ENCODE measurements at places on chromosomes 5 and 9.

GRCh38 chr5:150394131-150394530 is 18.6 kb downstream of the CD74 start:
- no peak for DNase-seq

DNA sequence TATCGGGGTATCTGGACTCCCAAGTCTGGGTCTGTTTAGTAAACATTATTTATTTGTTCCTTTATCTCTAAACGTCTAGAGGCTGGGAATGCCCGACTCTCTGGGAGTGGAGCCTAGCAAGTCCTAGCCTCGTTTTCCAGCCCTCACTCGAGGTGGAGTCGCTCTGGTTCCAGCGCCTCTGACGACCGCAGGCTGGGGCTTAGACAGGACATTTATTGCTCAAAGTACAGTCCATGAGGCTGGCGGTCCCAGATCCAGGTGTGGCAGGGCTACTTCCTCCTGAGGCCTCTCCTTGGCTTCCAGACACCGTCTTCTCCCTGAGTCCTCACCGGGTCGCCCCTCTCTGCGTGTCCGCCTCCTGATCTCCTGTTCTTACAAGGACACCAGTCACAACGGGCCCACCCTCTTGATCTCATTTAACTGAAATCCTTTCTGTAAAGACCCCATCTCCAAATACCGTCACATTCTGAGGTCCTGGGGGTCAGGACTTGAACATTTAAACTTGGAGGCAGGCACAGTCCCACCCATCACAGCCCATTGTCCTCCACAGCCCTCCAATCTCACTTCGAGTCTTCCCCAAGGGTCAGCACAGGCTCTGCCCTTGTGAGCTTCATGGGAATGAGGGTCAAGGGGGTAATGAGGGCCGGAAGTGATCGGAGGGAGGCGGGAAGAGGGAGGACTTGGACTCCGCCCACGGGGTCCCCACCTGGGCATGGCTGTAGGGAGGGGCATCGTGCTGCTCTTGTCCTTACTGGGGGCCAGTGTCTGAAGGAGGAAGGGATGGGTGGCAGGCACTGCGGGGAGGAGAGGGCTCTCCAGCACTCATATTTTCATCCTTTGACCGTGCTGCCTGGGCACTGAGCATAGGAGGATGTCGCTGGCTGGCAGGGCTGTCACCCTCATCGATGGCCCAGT is 12.2 kb upstream of the CLPTM1L start:
- DNase-seq, result no peak

DNA sequence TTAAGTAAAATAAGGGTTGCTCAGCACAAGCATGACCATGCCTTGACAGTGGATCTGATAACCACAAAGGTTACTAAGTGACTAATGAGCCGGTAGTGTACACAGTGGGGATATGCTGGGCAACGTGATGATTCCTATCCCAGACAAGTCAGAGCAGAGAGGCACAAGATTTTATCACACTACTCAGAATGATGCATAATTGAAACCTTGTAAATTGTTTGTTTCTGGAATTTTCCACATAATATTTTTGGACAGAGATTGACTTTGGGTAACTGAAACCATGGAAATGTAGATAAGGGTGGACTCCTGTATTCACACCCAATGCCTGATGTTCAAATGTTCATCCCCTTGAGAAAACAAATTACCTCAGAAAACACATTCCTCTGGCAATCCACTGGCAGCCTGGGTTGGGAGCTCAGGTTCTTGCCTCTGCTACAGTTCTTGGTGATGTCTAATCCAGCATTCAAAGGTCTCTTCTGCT is 16.2 kb upstream of the ERAP1 start:
- DNase-seq, result no peak

DNA sequence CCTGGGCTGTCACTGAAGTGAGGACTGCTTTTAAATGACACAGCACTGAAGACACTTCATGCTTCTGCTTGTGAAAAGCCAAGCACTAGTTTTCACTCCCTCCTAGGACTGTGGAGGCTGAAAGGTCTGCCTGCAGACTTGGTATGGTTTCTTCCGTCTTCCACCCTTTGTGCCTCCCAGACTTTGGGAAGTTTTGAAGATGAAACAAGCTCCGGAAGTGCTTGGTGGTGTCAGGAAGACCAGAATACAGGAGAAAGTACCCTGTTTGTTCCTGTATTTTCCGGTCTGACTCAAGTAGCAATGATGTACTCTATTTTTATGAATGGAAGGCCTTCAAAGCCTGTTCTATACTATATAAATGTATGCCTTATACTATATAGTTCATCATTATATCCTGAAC is 222.7 kb downstream of the PDZD2 start:
- no peak for DNase-seq

DNA sequence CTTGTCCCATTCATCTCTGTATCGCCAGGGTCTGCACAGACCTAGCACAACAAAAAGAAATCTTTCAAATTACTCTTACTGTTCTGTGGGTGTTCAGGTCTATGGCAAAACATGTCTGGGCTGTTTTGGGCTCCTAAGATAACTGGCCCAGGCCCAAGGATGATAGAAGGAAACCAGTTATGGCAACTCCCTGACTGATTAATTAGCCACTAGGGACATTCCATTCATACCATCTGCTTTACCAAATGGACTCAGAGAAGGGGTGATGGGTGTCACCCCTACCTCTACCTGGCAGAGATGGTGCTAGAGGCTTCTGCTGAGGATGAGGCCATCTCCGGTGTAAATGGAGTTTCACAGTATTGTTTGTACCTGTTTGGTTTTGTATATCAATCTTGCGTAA is 1.9 kb downstream of the SLC31A2 start:
- DNase-seq, result no peak

GRCh38 chr5:170361116-170361515 is 28.1 kb downstream of the KCNMB1 start:
- no peak for DNase-seq

GRCh38 chr5:20656262-20656661 is 668.3 kb upstream of the CDH18 start:
- DNase-seq, result no peak

DNA sequence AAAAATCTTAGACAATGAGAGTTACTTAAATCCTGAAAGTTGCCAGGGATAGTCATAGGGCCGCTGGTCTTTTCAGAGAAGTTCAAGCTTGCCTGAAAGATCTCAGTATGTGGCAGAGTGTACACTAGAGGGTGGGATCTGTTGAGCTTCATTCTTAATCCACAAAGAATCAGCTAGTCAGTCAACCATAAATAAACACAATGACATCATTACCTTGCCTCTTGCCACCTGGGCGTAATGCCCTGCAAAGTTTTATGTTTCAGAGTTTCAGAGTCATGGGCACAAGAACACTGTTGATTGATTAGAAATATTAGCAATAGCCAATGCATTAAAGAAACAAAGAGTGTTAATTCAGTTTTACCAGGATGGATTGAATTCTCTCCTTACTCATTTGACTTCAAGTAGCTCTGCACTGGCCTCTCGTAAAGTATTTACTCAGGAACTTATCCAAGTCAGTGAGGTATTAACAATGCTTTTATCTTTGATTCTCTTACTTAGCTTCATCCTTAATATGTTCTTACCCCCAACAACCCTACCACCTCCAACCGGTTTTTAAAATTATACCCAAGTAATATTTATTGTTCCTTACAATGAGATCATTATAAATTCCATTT is 14.3 kb upstream of the ANXA1 start:
- DNase-seq, result no peak

DNA sequence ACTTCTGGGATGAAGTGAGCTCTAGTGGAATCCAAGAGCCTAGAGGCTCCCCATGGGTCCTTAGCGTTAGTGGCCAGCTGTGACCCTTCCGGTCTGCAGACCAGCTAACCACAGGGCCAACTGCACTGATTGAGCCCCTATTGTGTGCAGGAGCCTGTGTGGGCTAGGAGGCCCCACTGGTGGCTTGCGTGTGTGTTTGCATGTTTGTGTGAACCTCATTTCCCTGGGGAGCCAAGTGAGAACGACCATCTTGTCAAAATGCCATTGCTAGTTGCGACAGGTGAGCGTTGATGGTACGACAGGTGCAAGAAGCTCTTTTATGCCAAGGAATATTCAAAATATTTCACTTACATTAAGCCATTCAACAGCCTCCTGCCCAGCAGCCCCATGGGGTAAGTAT is 44.1 kb upstream of the ANKRD33B start:
- peak; percentile 49 for DNase-seq

DNA sequence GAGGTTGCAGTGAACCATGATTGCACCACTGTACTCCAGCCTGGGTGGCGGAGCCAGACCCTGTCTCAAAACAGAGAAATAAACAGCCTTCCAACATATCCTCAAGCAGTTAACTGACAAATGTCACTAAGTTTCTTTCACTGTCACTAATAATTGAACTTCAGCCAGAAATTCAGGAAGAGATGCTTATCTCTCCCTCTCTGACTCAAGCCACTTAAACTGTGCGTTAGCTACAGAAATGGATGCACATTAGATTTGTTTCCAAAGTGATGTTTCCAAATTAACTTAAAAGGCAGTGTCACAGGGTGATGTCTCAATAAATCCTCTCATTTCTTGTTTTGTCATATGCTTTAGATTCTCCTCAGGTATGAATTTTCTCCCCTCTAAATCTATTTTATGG is 164.9 kb downstream of the KDM4C start:
- DNase-seq, result no peak

- no peak for DNase-seq
Measured at GRCh38 chr5:100026606-100027005, 508.6 kb upstream of the FAM174A start.

DNA sequence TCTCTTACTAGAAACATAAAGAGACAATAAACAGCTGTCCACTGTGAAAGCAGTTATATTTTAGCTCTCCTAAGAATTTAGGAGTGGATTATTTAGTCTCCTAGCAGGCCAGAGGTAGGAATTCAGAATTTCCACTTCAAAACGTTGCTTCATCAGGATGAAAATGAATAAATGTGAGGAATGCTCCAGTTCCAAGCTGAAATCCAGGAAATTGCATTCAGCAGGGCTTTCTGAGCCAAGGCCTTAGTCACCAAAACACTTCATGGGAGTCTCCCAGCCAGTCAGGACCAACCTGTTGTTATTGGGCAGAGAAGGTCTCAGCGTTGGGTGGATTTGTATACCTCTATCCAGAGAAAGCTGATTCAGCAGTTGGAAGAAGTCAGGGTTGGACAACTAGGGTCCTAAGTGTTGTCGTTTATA is 1040.3 kb downstream of the TLE1 start:
- DNase-seq, result no peak

DNA sequence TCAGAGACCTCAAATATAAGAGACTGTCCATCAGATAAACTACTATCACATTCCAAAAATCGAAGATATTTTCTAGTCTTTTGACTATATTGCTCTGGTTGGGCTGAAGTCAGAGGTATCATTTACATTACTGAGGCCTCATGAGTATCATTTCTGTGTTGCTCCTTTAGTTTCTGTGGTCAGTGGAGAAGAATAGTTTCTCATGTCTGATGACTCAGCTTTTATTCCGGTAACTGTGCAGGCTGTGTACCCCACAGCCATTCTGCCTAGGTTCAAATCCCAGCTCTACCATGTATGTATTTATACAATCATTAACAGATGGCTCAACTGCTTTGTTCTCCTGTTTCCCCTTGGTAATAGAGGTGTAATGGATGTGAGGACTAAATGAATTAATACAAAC is 179.3 kb downstream of the ALDH1A1 start:
- no peak for DNase-seq

DNA sequence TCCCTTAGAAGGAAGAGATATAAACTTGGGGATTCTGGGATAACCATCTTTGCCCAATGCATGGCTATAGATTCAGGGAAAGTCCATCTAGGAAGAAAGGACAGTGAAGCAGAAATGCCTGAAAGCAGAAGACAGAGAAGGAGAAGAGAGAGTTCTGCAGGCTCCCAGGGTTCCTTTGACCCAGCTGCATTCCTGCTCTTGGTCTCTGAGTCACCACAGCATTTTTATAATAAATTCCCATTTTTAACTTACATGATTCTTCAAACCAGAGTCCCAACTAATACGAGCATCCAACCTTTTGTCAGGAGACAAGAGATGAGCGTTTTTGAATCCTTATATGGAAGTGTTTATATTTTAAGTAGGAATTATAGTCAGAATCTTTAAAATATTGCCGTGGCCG is 12.0 kb upstream of the AOPEP start:
- DNase-seq, result no peak

DNA sequence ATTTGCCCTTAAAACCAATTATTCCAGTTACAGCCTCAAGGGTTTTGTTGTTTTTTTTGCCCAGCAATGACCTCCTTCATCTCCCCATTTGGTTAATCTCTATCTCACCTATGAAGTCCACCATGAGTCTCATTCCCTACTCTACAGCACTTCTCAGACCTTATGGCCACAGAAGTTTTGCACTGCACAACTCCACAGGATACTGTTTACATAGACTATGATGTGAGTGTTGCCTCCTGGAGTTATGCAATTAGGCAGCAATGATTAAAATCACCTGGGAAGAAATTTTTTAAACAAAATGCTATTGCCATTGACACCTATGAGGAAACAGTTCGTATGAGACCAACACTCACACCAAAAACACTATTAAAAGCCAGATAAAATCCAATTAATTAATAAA is 39.7 kb downstream of the ZDHHC21 start:
- no peak for DNase-seq

Measured in DMS79 (cell line).